ENCODE measurements at places on chromosomes 11 and 22.
A peak's percentile ranks its signal among the peaks of the same experiment; 100 is the strongest.

- DNase-seq = no peak
Measured at GRCh38 chr11:64077607-64078006, 41.9 kb downstream of the FLRT1 start.

- DNase-seq = no peak
Measured at GRCh38 chr11:35764417-35764816, 101.8 kb downstream of the TRIM44 start.

GRCh38 chr22:37775785-37776638 lies 31.7 kb upstream of the GCAT start:
- no peak for DNase-seq

DNA sequence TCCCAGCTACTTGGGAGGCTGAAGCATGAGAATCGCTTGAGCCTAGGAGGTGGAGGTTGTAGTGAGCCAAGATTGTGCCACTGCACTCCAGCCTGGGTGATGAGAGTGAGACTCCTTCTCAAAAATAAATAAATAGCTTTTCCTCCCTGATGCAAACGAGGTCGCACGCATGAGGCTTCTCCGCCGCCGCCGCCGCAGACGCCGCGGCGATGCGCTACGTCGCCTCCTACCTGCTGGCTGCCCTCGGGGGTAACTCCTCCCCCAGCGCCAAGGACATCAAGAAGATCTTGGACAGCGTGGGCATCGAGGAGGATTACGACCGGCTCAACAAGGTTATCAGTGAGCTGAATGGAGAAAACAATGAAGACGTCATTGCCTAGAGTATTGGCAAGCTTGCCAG lies 20.0 kb upstream of the RAB39A start:
- DNase-seq = no peak

GRCh38 chr22:41772645-41773044 lies 27.8 kb upstream of the CCDC134 start:
- DNase-seq = no peak

GRCh38 chr11:76811259-76811658 lies 28.1 kb downstream of the TSKU start:
- no peak for DNase-seq

- no peak for DNase-seq
Measured at GRCh38 chr11:77129842-77130756, 2.1 kb downstream of the MYO7A start.

DNA sequence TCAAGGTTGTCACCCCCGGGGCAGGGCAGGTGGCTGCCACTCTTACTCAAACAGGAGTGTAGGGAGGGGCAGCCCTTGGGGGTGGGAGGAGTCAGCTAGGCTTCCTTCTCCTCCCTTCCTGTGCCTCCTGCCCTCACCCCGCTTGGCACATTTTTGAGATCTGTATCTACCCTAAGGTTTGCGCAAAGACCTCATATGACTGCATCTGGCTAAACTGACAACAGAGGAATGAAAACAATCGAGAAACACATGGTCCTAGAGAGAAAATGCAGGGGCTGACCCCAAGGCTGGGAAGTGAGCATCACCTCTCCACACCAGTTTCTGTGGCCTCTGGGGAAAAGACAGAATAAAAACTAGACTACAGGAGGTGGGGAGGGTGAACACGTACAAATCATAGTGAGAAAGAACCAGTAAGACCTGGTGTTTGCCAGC lies 28.1 kb downstream of the IGSF9B start:
- no peak for DNase-seq

- DNase-seq = peak; percentile 70
Measured at GRCh38 chr11:127003260-127003981, 2.9 kb upstream of the KIRREL3 start.

- peak; percentile 63 for DNase-seq
Measured at GRCh38 chr11:121696177-121696871, 243.6 kb upstream of the SORL1-AS1 start.

- DNase-seq = no peak
Measured at GRCh38 chr11:1028291-1028540, 8.3 kb downstream of the MUC6 start.

- DNase-seq = no peak
Measured at GRCh38 chr11:944711-945470, 19.2 kb downstream of the AP2A2 start.

DNA sequence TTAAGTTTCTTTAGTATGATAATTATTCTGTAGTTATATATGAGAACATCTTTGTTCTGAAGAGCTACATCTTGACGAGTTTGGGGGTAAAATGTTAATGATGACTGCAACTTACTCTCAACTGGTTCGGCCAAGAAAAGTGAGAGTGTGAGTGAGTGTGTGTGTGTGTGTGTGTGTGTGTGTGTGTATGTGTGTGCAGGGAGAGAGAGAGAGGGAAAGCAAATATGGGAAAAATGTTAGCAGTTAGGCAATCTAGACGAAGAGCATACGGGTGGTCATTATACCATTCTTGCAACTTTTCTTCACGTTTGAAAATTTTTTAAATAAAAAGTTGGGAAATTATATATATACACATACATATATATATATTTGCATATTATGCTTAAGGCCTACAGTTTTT lies 18.3 kb upstream of the TMEM41B start:
- no peak for DNase-seq

GRCh38 chr22:33743756-33744155 lies 176.5 kb downstream of the LARGE1 start:
- DNase-seq = no peak

- DNase-seq = peak; percentile 45
Measured at GRCh38 chr22:25362215-25362882, 142.9 kb downstream of the CRYBB2 start.

DNA sequence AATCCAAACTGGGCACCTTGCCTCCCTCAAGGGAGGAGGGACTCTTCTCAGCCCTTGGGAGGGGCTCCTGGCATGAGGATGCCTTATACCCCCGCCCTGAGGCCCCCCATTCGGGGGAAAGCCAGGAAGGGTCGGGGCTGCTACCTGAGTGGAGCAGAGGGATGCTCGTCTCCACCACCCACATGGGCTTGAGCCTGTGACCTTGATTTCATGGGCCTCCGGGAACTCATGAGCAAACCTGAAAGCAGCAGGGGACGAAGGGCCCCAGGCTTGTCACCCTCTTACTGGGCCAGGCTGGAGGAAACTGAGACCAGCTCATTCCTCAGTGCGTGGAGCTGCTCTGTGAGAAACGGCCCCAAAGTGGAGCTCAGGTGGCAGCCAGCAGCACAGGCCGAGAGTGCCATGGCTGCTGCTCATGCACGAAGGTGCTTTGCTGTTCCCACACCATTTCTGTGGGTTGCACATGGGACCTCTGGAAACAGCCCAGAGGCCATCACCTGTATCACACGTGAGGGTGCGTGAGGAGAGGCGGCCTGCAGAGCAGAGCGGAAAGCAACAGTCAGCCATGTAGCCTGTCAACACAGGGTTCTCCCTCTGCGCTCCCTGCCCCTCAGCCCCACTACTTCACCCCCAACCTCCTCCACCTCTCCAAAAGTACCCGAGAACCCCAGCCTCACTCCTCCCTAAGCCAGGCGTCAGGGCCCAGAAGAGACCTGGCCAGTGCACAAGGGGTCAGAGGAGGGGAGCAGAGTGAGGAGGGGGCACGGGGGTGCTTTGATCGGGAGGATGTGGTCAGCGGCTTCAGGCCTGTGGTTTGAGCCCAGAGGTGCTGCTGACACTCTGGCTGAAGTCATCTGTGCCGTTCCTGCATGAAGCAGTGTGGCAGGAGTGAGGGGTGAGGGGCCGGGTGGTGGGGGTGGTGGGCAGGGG lies 14.1 kb upstream of the IL2RB start:
- DNase-seq = no peak

DNA sequence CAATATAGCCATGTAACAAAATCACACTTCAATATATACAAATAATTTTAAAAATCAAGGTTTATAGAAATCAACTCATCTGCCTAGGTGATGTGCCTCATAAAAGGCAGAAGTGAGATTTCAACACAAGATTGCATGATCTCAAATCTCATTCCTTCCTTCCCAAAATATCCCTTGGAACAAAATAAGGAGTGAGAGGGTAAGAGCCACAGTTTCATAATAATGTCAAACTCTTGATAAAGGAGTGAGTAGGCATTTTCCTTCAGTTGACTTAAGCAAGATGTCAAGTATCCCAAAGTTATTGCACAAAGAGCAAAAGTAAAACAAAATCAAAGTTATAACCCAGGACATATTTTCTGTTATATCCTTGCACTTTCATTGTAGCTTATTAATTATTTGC lies 81.3 kb downstream of the C22orf31 start:
- no peak for DNase-seq

DNA sequence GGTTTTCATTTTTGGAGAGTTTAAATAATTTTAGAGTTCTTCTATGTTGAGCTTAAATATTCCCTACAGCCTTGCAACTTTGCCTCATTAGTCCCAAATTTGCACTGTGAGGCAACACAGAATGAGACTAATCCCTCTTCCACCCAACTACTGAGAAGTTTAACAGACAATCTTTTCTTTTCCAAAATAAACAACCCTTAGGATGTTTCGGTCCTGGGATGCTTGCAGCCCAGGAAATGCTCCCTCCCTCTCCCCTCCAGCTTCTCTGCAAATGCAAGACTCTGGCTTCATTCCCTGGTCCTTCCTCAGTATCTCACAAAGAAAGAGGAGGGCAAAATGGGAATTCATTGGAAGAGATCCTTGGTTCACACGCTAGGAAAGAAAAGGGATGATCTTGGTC lies 222.5 kb downstream of the ST3GAL4 start:
- DNase-seq = no peak

- DNase-seq = no peak
Measured at GRCh38 chr22:43995057-43995685, 28.9 kb upstream of the PARVB start.

- DNase-seq = no peak
Measured at GRCh38 chr11:132872211-132872610, 660.1 kb downstream of the OPCML start.

DNA sequence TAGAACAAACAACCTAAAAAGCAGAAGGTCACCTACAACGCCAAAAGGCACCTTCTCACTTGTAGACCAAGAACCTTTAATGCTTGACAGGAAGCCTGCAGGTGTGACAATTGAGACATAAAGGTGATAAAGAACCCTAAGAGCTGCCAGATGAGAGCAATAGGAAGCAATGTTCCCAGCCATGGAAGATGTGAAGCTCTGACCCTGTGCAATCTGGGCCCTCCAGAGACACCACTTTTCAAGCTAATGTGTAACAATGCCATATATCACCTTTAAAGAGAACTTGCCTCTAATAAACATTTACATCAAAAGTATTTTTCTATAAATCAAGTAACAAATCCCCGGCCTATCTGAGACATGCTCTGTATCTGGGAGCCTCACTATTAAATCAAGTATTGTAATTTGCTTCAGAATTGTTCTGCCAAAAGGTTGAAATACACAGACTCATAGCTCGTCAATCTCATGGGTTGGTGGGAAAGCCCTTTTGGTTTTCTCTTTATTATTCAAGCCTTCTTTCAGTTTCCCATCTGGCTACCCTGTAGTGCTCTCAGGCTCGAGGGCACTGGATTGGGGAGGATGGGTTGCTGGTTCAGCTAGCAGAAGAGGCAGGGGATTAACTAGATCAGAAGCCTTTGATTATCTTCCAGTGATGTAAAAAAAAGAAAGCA lies 368.9 kb downstream of the BUD13 start:
- no peak for DNase-seq

DNA sequence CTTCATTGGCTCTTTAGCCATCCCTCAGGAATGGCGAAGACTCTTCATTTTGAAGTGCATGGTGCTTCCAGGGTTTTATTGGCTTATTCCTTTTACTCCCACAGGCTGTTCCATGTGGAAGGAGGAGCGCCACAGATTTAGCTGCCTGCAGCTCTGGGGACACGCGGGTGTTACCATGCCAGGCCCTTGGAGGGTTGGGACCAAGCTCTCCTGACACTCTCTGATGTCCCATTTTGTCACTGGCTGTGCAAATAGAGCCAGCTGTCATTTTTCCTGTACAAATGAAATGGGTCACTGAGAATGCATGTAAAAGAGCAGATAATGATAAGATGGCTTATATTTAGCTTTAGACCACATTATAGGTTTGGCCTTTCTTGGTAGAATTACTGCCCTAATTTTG lies 9.2 kb downstream of the THYN1 start:
- DNase-seq = no peak

DNA sequence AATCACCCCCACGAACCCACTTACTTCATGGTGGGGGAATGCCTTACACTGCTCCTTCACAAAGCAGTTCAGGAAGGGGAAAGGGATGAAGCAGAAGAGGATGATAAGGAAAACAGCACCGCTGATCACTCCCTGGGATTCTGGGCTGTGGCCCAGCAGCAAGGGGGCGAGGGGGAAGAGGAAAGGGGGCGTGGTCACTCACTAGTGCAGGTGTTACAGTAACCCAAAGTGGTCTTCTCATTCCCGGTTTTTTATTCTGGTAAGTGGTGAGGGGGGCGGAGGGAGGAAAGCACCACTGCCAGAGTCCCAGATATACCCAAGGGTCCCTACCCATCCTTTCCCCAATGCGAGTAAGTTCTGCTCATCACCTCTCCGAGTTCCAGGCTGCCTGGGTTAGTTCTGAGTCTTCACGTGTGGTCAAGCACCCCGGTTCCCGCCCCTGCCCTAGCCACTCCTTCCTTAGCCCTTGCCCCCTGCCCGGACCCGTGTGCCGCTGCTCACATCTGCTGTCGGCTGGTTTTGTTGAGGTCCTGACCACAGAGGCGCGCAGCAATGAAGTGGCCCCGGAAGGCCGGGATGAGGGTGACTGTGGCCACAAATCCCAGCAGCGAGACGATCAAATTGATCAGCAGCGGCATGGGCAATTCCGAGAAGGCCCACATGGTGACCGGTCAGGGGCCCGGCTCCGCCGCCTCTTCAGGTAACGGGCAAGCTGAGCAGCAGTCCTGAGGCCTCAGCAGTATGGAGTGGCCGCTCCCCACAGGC lies 477 bp downstream of the DPAGT1 start:
- DNase-seq = no peak

DNA sequence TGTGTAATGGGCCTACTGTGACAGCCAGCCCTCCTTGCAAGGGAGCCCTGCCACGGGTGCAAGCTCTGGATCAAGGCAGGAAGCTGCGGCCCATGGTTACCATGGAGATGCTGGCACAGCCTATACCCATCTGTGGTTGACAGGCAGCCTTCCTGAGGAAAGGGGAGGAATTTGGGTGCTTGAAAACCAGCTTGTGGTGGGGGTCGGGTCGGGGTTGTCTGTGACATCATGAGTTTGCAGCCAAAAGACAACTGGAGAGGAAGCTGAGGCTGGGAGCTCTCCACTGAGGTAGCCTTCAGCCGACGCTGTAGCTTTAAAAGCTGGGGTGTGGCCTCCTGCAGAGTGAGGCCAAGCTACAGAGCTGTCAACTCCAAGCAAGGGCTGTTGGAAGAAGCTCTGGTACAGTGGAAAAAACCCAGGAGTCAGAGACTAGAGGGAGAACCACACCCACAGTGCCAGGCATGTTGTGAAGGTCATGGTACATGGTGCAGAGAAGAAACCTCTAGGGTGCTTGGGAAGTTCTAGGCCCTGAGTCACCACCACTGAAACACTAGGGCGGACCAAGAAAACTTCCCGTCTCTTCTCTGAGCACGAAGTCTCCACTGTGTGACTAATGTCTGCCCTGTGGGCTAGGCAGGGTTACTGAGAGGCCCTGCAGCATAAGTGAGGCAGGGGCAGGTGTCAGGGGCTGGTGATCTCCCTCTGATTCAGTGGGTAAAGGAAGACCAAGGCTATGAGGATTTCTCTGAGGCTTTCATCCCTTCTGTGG lies 10.8 kb upstream of the LDHA start:
- DNase-seq = no peak

GRCh38 chr11:116224889-116225200 lies 547.9 kb downstream of the BUD13 start:
- no peak for DNase-seq
